ENCODE measurements at places on chromosomes 4 and X.
A peak's percentile ranks its signal among the peaks of the same experiment; 100 is the strongest.

- H3K4me1 ChIP-seq, result no peaks in the 10 kb centered on the region
- H3K27ac ChIP-seq, result no peak overlapping the region
- H3K36me3 ChIP-seq, result no peaks in the 10 kb centered on the region
- DNase-seq, result no peak
These were observed 225.2 kb upstream of the ZFP42 start for GRCh38 chr4:187770345-187770744.

- peaks cover 18% of the 10 kb centered on the region for H3K36me3 ChIP-seq
- H3K27ac ChIP-seq, result no peak overlapping the region
- H3K4me3 ChIP-seq, result no peak overlapping the region
- H3K27me3 ChIP-seq, result no peaks in the 10 kb centered on the region
These were observed 11.0 kb downstream of the SRD5A3 start for GRCh38 chr4:55356991-55357461.

DNA sequence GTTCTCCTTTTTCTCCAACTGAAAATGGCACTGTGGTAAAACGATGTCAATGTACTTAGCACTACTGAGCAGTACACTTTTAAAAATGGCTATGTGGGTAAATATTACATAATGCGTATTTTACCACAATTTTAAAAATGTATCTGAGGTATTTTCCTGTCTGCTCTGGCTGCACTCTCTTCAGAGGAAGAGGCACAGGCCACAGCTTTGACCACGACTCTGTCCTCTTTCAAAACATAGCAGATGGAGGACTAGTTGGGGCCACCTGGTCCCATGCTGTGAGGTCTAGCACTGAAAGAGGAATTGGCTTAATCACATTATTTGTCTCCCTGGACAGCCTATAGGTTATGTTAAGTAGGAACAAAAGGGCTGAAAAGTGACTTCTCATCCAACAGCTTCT is 5.2 kb downstream of the KCNE5 start:
- H3K27me3 ChIP-seq, result no peaks in the 10 kb centered on the region
- H3K27ac ChIP-seq, result no peak overlapping the region
- H3K4me1 ChIP-seq, result no peaks in the 10 kb centered on the region
- no peak overlapping the region for H3K4me3 ChIP-seq

DNA sequence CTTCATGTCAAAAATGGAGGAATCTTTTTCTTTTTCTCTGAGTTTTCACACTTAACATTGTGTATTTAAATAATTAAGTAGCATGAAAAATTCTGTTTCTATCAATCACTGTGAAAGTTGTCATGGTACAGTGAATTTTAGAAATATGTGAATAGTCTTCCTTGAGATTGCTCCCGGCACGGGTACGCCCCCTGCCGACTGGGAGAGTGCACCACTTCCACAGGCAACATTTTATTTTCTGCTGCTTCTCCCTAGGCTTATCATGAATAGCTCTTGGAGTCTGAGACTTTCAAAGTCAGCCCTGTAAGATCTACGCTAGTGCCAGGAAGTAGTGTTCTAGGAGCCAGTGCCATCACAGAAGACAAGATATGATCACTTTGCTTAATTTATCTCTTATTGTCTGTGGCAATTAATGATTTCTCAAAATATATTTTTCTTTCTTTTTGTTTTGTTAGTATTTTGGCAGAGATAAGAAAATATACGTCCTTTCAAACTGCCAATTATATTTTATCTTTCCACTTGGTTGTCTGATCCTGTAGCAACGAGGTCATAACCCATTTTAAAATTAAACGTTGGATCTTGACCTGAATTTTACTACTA is 763.8 kb upstream of the AADAT start:
- H3K36me3 ChIP-seq, result no peaks in the 10 kb centered on the region
- no peaks in the 10 kb centered on the region for H3K27me3 ChIP-seq

GRCh38 chr4:106584337-106584989 is 215.9 kb upstream of the GIMD1 start:
- H3K36me3 ChIP-seq, result no peaks in the 10 kb centered on the region
- H3K4me3 ChIP-seq, result no peak overlapping the region
- H3K27me3 ChIP-seq, result no peaks in the 10 kb centered on the region
- DNase-seq, result no peak
- no peaks in the 10 kb centered on the region for H3K4me1 ChIP-seq
- H3K27ac ChIP-seq, result no peak overlapping the region

DNA sequence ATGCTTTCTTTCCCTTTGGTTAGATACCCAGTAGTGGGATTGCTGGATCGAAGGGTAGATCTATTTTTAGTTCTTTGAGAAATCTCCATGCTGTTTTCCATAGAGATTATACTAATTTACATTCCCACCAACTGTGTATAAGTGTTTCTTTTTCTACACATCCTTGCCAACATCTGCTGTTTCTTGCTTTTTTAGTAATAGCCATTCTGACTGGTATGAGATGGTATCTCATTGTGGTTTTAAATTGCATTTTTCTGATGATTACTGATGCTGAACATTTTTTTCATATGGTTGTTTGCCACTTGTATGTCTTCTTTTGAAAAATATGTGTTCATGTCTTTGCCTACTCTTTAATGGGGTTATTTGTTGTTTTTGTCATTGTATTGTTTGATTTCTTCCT is 6.6 kb upstream of the AGA start:
- no peak overlapping the region for H3K4me3 ChIP-seq
- no peak for DNase-seq
- no peaks in the 10 kb centered on the region for H3K36me3 ChIP-seq
- H3K27ac ChIP-seq, result no peak overlapping the region
- no peaks in the 10 kb centered on the region for H3K4me1 ChIP-seq

GRCh38 chr4:183409934-183410333 is 34.5 kb upstream of the CDKN2AIP start:
- H3K27me3 ChIP-seq, result peaks cover 3% of the 10 kb centered on the region
- DNase-seq, result no peak
- H3K4me1 ChIP-seq, result peaks cover 10% of the 10 kb centered on the region
- H3K27ac ChIP-seq, result no peak overlapping the region

DNA sequence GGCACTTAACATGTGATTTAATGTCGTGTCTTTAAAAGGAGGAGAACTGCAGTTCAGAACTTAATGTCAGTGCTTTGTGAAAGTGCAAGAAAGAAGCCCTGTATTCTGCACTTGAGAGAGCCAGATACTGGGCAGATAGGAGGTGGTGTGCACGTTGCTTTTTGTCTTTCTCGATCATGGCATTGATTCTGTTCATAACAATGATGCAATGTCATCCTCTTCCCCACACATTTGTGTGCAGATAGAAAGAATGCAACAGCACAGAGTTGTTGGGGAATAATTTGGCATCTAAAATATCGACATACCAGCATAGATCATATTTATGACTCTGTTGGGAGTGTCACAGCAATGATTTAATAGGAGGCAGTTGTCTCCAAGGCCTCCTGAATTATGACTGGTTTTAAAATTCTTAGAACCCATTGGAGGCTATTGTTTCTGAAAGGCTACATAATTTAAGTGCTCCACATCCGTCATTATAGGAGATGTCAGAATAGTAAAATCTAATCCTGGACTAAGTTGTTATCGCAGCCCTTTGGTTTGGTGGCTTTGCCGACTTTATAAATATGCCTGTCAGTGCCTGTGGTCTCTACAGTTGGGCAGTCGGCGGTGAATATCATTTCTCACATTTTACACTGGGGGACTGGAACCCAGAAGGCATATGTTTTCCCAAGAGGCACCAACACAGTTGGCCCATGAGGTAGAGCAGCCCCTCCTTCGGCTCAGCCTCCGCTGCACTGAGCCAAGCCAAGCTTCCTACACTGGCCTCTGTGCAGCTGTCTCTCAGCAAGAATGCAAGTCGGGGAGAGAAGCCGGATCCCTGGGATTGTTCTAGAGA is 124.9 kb downstream of the PTTG2 start:
- no peaks in the 10 kb centered on the region for H3K27me3 ChIP-seq
- H3K27ac ChIP-seq, result no peak overlapping the region
- no peaks in the 10 kb centered on the region for H3K4me1 ChIP-seq

- no peak overlapping the region for H3K27ac ChIP-seq
- DNase-seq, result peak; percentile 28
- H3K4me3 ChIP-seq, result peak overlapping the region; percentile 93
- no peaks in the 10 kb centered on the region for H3K36me3 ChIP-seq
- H3K4me1 ChIP-seq, result peaks cover 28% of the 10 kb centered on the region
- H3K27me3 ChIP-seq, result no peaks in the 10 kb centered on the region
These were observed 1.5 kb upstream of the PAPSS1 start for GRCh38 chr4:107721436-107722100.

GRCh38 chr4:75412746-75413145 is 101.5 kb downstream of the RCHY1 start:
- no peak overlapping the region for H3K27ac ChIP-seq
- no peak for DNase-seq
- no peaks in the 10 kb centered on the region for H3K4me1 ChIP-seq

Data from DND-41 (cell line).